ENCODE measurements at places on chromosomes 7 and 10.

GRCh38 chr7:116621649-116622048 lies 50.3 kb upstream of the MET start:
- DNase-seq: no peak

DNA sequence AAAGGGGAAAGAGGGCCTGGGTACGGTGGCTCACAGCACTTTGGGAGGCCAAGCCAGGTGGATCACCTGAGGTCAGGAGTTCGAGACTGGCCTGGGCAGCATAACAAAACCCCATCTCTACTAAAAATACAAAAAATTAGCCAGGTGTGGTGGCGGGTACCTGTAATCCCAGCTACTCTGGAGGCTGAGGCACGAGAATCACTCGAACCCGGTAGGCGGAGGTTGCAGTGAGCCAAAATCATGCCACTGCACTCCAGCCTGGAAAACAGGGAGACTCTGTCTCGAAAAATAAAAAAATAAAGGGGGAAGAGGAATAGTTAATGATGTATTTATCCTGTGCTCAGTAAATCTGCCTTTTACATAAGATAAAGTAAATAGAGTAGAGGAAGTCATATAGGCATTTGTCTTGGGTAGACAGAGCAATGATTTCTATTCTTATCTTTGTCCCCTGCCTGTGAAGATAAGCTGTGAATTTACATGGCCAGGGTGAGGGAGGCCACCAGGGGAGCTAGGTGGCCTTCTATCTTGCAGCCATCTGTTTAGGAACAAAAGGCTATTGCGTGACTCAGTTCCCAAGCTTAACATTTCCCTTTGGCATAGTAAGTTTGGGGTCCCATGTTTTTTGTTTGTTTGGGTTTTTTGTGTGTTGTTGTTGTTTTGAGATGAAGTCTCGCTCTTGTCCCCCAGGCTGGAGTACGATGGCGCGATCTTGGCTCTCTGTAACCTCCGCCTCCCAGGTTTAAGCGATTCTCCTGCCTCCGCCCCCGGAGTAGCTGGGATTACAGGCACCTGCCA lies 73.2 kb upstream of the GTF2I start:
- no peak for DNase-seq

- DNase-seq: no peak
These were observed 1.0 kb upstream of the ENO4 start for GRCh38 chr10:116848032-116848943.

- no peak for DNase-seq
These were observed 10.8 kb upstream of the IFRD1 start for GRCh38 chr7:112439476-112439875.

DNA sequence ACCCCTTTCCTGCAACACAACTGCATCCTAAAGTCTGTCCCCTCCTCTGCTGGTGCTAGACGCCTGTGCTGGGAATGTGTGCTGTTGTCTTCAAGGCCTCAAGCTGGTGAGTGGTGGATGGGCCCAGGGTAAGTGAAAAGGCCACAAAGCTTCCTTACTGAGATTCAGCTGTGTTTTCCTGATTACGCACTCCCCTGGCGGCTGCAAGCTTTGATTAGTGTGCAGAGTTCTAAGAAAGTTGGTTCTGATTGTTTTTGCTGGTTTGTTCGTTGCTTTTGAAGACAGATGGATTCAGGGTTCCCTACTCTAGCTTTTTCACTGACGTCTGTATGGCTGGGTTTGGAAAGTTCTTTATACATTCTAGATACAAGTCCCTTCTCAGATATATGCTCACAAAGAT lies 11.9 kb upstream of the FOXL3 start:
- DNase-seq: no peak

DNA sequence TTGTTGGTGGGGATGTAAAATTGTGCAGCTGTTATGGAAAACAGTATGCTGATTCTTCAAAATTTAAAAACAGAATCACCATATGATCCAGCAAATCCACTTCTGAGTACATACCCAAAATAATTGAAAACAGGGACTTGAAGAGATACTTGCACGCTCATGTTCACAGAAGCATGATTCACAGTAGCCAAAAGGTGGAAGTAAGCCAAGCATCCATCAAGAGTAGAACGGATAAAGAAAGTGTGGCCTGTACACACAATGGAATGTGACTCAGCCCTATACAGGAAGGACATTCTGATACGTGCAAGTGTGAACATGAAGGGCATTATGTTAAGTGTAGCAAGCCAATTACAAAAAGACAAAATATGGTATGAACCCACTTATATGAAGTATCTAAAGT lies 696.7 kb upstream of the CELF2 start:
- DNase-seq: no peak

DNA sequence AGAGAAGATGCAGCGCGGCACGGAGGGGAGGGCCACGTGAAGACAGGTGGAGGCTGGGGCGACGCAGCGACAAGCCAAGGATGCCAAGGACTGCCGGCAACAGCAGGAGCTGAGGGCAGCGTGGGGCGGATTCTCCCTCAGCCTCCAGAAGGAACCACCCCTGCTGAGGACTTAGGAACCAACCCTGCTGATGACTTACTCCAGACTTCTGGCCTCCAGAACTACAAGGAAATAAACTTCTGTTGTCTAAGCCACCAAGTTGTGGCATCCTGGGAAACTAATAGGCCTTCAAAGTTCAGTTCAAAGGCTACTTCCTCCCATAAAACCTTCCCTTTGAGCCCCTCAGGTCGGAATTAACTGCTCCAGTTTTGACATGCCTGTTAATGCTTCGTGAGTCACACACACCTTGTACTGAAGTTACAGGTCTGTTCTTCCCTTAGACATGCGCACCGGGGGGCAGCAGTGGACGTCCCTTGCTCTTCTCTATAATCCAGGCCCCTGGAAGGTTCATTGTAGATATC lies 88.4 kb upstream of the RHEB start:
- DNase-seq: no peak

DNA sequence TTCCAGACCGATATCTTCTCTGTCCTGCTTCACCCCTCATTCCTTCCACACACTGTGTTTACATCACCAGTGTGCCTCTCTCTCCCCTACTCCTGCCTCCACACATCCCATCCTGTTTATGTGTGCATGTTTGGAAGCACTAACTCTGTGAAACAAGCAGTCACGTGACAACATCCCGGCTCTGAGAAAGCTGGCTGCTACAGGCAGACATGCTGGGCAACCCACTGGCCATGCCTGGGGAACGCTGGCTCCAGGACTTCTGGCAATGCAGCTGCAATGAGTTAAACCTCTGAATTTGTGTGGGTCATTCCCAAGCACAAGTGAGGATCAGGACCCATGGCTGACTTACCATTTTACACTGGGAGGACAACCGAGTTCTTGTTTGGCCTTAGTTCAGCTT lies 74.0 kb downstream of the WNT2 start:
- no peak for DNase-seq

DNA sequence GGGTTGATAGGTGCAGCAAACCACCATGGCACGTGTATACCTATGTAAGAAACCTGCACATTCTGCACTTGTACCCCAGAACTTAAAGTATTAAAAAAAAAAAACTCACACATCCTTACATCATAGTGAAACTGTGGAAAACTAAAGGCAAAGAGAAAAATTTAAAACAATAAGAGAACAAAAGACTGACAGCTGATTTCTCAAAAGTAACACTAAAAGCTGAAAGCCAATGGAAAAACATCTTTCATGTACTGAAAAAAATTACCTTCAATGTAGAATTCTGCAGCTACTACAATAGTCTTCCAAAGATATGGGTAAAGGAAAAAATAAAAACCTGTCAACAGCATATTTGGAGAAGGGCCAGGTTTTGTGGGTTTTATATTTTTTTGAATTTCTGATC lies 729.1 kb upstream of the NRP1 start:
- DNase-seq: no peak

DNA sequence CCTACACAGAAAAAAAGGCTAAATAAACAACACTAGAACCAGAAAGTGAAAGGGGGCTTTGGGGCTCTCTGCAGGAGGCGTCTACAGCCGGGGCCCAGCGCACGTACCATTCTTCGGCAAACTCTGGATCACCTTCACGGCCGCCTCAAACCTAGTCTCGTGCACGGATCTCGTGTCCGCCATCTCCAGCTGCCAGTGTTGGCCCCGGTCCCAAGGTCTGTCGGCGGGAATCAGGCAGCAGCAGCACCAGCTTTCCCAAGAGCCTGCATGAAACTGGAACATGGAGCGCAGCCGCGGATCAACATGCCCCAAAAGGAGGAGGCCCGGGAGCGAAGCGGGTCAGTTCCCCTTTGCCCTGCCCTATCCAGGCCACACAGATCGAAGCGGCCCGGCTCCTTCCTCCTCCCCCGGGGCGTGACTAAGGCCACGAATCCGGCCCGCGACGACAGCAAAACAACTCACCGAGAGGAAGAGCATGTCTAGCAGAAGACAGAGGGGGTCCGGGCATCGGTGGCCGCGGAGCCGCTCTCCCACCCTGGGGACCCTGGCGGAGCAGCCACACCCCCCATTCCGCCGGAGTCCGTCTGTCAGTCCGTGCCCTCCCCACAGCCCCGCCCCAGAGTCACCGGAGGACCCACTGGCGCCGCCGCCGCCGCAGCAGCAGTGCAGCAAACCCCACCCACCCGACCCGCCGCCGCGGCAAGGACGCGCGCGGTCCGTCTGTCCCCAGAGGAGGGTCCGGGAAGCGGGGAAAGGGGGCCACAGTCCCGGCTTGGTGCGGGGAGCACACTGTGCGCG lies at the start of gene ACBD5:
Gene ACBD5, minus strand, starts transcription at position 586 of the 798 bp plus-strand sequence. Its CDS starts 109 bp downstream, at position 477.
- peak; percentile 74 for DNase-seq

- DNase-seq: no peak
These were observed 34.1 kb downstream of the DNAJB9 start for GRCh38 chr7:108603656-108604306.

GRCh38 chr7:54615537-54615936 lies 73.4 kb downstream of the VSTM2A start:
- DNase-seq: no peak

GRCh38 chr7:2821161-2821841 lies 22.8 kb downstream of the GNA12 start:
- peak; percentile 38 for DNase-seq

GRCh38 chr10:90930070-90930837 lies 9.4 kb upstream of the ANKRD1 start:
- no peak for DNase-seq

DNA sequence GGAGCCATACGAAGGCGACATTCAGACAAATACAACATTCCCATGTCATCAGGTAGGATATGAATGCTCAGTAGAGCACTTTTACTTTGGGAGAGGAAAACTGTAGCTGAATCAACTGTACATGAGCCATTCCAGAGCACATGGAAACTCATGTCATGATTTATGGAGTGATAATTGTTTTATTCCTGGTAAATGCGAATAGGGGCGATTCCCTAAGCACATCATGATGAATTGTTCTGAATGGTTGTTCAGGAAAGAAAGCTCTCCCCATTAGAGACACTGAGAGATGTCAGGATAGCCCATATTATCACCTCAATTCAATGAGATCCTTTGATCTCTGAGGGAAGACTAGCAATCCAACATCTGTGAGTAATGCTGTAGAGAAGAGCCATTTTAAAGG lies 243.6 kb downstream of the FOXP2 start:
- DNase-seq: no peak

GRCh38 chr7:11623093-11623678 lies 208.8 kb downstream of the THSD7A start:
- DNase-seq: no peak

DNA sequence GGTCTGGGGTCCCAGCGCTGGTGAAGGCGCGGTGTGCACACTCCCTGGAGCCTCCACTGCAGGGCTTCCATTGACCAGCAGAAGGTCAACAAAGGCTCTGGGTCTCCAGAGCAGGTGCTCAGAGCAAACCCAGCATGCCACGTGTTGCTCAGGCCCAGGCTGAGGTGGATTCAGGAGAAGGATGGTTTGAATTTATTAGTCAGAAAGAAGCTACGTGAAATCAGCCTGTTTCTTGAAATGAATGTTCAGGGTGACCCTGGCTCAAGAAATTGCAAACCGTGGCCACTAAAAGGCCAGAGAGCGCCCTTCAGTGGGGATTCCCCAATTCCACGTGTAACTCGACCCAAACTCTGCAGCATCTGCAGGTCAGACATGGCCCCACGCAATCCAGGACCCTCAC lies 82.7 kb upstream of the PFKP start:
- DNase-seq: no peak

DNA sequence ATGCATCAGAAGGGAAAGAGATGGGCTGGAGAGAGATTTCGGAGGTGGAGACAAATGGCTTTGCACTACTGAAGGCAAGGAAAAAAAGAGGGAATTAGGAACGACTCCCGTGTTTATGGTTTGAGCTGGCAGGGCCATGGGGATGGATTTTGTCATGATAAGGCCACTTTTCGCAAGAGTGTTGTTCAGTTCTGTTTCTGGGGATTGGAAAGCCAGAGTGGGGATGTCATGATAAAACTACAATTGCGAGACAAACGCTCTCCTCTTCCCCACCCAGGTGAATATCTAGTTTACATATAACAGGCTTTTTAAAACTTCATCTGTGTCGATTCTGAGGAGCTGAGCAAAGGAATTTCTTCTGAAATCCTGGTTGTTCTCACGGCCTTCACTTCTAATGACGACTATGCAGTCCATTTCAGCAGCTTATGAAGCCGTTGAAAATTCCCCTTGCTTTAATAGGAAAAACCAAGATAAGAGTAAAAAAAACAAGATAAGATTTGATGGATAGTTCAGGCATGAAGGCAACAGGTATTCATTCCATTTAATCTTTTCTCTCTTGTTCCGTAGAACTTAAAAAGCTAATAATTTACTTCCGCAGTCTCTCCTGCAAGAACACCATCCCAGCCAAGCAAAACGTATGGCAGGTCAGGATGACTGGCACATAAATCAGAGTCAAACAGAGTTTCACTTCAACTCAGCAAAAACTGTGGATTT lies 245.6 kb upstream of the PITRM1 start:
- DNase-seq: no peak

- DNase-seq: no peak
These were observed 1.1 kb downstream of the ARID5B start for GRCh38 chr10:61902445-61903220.

GRCh38 chr10:24722676-24723385 lies 856 bp downstream of the ARHGAP21 start:
- DNase-seq: no peak

GRCh38 chr10:118844731-118845521 lies 90.2 kb upstream of the CACUL1 start:
- DNase-seq: no peak

- DNase-seq: no peak
These were observed 131.6 kb downstream of the NRBF2 start for GRCh38 chr10:63264617-63265221.

DNA sequence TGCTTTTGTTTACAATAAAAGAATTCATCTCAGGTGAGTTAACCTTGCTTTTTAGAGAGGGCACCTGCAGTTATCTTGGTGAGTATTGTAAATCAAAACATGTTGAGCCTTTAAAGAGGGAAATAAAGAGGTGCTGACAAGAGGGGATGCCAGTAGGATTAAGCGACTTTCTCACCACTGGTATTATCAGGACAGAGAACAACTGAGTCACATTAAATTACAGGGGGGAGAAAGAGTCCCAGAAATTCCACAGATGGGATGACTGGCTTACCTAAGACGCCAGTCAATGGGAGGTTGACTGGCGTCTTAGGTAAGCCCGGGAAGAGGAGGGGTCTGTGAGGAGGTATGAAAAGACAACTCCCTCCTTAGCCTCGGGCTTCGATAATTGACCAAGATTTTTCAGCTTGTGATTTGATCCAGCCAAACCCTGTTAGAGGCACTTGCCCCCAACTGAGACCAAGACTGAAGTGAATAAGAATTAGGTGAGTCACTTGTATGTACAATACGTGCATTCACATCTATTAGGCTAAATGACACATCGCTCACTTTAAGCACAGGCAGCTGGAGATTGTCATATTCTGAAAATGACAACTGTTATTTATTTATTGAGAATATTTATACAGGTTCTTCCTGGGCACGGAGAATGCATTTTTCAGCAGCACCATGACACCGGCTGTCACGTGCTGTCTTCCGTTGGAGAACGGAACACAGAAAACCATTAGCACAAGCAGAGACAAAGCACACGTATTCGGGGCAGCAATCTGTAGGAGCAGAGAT lies 117.6 kb downstream of the SEM1 start:
- peak; percentile 83 for DNase-seq

- DNase-seq: no peak
These were observed 977.2 kb downstream of the LRMDA start for GRCh38 chr10:76408646-76409045.

Data from NCI-H774 (cell line).